ENCODE measurements at places on chromosomes 2 and 18.

DNA sequence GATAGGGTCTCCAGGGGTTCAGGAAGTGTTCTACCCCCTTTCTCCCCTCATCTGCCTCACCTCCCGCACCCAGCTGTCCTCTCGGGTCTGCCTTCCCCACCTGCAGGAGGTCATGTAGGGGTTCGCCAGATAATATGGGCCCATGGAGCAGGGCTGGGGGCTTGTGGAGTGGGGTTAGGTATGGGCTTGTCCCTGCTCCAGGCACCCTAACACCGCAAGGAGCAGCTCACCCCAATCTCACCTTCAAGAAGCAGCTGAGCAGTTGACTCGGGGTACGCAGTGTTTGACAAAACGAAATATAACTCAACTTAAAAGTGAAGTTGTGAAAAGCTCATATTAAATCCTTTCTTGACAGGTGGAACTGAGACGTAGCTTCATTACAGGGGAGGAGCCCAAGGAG, 99.6 kb downstream of the CTIF start:
- no peak for DNase-seq

GRCh38 chr2:112488201-112488600, 6.2 kb downstream of the TTL start:
- no peak for DNase-seq

DNA sequence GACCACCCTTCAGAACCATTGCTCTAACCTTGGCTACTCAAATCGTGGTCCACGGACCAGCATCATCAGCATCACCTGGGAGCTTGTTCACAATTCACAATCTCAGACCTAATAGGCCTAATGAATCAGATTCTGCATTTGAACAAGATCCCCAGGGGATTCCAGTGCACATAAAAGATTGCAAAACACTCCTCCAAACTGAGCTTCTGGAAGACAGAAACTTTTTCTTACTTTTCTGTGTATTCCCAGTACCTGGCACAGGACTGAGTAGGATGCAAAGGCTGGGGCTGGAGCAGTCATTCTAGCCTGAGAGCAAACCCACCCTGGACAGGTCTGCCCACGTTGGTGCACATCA, 115.1 kb upstream of the COPS8 start:
- no peak for DNase-seq

DNA sequence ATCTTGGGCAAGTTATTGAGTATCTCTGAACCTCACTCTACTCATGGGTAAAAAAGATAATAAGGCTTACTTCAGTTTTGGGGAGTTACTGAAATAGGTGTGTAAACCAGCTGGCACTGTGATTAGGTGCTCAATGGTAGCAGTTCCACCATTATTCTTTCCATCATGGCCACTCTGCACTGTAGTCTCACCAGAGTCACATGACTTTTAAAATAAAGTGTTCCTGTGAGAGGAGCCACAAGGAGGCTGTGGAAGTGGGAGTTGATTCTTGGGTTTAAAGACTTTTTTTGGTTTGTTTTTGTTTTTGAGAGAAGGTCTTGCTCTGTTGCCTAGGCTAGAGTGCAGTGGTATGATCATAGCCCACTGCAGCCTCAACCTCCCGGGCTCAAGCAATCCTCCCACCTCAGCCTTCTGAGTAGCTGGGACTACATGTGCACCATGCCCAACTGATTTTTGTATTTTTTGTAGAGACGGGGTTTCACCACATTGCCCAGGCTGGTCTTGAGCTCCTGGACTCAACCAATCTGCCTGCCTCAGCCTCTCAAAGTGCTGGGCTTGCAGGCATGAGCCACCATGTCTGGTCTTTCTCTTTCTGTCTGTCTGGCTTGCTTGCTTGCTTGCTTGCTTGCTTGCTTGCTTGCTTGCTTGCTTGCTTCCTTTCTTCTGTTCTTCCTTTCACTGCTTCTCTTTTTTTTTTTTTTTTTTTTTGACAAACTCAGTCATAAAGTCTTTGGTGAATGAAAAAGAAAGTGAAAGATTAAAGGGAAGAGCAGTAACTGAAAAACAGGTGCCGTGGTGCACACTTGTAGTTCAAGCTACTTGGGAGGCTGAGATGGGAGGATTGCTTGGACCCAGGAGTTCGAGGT, 21.2 kb upstream of the ACVR1 start:
- no peak for DNase-seq

DNA sequence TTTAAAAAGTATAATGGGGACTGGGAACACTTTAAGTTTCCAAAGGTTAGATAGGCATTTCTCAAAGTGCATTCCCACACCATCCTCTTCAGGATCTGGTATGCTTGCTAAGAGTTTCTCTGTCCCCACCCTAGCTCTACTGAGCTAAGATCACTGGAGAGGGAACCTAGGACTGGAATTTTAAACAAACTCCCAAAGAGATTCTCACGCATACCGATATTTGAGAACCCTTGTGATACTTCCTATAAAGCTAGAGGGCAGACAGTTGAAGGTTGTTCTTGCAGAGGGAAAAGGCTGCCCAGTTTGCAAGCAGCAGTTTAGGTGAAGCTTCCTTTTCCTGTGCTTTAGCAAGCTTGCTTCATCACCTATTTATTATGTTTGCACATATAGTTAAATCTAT, 3.6 kb downstream of the CNRIP1 start:
- no peak for DNase-seq

GRCh38 chr2:177735318-177735803, 337.2 kb downstream of the PDE11A start:
- DNase-seq, result no peak

DNA sequence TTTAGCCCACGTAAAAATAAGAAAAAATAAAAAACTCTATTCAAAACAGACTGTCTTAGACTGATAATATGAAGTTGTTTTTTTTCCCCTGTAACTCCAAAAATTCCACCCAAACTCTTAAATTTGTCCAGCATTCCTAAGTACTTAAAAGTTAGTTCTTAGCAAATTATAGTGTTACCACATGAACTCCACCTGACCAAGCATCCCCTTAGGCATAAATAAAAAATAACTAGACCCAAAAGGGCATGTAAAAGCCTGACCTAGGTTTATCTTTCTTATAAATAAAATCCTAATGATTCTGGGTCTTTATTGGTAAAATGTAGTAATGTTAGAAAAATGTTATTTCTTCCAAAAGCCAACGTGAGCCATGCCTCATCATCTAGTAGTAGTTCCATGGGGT, 54.3 kb downstream of the TTC21B start:
- DNase-seq, result no peak

- no peak for DNase-seq
Measured at GRCh38 chr2:3738454-3738853, 35.1 kb downstream of the DCDC2C start.

DNA sequence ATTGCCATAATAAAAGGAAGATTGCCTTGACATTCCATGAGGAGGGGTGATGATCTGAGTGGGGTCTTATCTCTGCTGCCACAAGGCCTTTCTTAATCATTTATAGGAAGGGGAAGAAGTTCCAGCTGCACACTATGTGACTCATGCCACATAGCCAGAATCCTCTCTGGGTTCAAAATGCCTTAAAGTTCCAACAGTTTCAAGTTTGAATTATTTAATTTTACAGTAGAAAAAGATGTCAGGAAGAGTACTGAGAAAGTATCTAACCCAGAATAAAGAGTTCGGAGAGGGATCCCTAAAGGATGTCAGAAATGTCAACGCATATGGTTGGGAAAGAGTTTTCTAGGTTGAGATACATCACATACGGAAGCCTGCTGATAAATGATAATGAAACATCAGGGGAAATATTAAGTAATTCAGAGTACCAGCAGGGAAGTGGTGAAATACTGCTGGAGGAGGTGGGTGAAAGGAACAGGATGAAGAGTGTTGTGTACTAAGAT, 999.9 kb downstream of the TSN start:
- DNase-seq, result no peak

DNA sequence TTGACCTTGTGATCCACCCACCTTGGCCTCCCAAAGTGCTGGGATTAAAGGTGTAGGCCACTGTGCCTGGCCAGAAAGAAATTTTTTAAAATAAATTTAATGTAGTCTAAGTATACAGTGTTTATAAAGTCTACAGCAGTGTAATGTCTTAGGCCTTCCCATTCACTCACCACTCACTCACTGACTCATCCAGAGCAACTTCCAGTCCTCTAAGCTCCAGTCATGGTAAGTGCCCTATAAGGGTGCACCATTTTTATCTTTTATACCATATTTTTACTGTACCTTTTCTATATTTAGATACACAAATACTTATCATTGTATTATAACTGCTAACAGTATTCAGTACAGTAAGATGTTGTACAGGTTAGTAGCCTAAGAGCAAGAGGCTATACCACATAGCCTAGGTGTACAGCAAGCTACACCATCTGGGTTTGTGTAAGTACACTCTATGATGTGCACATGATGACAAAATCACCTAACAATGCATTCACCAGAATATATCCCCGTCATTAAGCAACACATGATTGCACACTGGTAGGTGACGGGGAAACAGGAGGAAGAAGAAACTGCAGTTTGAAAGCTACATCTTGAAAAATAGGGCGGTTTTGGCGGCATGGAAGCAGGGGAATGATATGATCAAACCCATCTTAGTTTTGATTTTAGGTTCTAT, 105.1 kb upstream of the ITGB6 start:
- no peak for DNase-seq

DNA sequence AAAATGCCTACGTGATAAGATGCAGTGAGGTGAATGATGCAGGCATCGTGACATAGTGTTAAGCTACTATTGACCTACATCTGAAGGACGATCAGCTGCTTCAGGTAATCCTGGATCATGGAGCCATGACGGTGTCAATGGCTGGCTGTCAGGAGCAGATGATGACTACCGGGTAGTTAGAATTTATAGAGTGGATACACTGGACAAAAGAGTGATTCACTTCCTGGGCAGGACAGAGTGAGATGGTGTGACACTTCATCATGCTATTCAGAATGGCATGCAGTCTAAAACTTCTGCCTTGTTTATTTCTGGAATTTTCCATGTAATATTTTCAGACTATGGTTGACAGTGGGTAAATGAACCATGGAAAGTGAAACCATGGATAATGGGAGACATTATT, 29.5 kb downstream of the METTL8 start:
- no peak for DNase-seq

DNA sequence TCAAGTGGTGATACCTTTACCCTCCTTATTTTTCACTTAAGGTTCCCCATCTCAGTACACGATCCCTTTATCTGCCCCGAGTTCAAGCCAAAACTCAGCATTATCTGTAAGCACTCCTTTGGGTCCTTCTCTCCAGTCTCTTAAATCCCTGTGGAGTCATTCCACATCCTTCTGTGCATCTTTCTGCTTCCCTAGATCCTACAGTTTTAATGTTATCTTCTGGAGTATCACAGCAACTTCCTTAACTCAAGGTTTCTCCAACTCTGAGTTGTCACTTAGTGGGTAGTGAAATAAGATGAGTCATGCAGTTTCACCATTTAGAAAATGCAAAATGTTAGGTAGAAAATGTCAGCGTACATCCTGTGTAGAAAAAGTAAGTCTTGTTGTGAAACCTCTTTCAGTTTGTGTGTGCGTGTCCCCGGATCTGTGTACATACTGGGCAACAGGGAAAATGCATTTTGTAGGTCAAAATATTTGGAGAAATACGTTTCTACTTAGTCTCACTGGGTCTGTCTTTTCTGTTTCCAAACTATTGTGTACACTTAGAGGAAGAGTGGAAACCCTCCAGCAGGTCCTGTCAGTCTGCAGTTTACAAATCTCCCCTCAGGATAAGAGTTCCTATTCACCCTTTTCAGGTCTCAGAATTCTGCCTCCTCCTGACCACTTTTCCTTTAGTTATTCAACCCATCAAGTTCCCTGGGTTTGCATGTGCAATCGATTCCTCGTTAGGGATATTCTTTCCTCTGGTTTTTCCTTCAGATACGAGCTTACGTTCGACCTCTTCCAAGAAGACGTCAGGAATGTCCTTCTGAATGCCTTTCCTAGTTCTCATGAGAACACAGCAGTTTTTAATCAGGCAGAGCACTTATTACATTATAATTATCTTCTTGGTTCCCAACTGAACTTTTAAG, 154.8 kb downstream of the TGIF1 start:
- DNase-seq, result no peak

DNA sequence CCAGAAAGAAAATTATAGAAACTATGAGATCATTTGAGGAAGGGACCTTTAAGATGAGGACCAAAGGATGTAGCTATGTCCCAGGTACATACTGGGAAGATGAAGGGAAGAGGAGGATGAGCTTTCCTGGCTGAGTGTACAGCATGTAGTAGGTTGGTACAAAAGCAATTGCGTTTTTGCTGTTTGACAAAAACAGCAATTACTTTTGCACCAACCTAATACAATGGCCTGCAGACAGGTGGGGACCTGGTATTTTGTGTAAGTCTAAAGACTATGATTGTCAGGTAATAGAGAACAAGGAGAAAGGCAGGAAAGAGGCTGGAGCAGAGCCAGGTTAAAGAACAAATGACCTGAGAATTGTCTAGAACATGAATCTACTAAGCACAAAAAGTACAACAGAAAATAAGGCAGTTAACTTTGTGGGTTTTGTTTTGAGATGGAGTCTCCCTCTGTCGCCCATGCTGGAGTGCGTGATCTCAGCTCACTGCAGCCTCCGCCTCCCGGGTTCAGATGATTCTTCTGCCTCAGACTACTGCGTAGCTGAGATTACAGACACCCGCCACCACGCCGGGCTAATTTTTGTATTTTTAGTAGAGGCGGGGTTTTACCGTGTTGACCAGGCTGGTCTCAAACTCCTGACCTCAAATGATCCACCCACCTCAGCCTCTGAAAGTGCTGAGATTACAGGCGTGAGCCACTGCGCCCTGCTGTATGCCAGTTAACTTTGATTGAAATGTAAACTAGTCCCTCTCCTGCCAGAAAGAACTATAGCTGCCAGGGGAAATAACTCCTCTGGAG, 3.2 kb upstream of the TGOLN2 start:
- no peak for DNase-seq

DNA sequence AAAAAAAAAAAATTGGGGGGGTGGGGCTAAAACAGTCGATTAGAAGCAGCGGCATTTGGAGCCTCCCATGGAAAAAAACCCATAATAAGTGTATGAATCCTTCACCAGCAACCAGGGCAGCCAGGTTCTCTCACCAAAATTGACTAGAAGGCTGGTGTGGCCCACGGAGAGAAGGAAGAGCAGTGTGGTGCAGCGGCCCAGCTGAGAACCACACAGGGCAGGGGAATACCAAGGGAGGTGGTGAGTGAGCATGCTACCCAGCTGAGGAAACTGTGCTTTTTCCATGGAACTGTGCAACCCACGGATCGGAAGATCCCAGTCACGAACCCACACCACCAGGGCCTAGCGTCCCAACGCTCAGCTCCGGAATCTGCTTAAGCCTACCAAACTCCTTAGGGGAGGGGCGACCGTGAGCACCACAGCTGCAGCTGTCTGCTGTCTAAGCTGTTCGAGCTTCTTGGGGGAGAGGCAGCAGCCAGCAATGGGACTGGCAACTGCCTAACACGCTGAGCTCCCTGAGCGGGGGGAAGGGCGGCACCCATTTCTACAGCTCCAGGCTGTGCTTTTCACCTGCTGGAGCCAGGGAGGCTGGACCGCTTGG, 1037.2 kb upstream of the ACVR2A start:
- DNase-seq, result no peak

GRCh38 chr18:44744161-44745121, 63.8 kb downstream of the SETBP1 start:
- DNase-seq, result no peak

GRCh38 chr2:64938607-64939285, 50.5 kb upstream of the SLC1A4 start:
- DNase-seq, result no peak

- DNase-seq, result no peak
Measured at GRCh38 chr2:102615620-102616436, 3.5 kb upstream of the SLC9A2 start.
